Smooth muscle cell of bladder (primary cell): ENCODE measurements at places on chromosomes 11 and 22. TPM values are rescaled to one million over a fixed set of nuclear protein-coding genes. Genes with fewer than 3 reads are reported as not detected.

The MMP26 gene
- not detected in 2 replicates for total RNA-seq

The KLHDC7B gene
- 0.28 TPM in 2 replicates for total RNA-seq

The ARHGAP20 gene
- total RNA-seq = 6.7 and 9.1 TPM in 2 replicates

The LSP1 gene
- total RNA-seq = 0.43 and 2.6 TPM in 2 replicates

The OR52N1 gene
- total RNA-seq = not detected in 2 replicates

The MN1 gene
- 0.85 and 2.4 TPM in 2 replicates for total RNA-seq

The GRM5 gene
- total RNA-seq = under 0.01 TPM in 1 of 2 replicates, not detected in the other

The OR51B2 gene
- 0.18 TPM in 1 of 2 replicates, not detected in the other for total RNA-seq

The SMC1B gene
- not detected in 2 replicates for total RNA-seq

The LRRC55 gene
- total RNA-seq = not detected in 2 replicates

The PRRG4 gene
- under 0.01 and 0.09 TPM in 2 replicates for total RNA-seq

The MS4A7 gene
- not detected in 2 replicates for total RNA-seq

The PRR5 gene
- total RNA-seq = 12.2 and 13.6 TPM in 2 replicates

The CCDC15 gene
- total RNA-seq = 0.65 and 0.71 TPM in 2 replicates

The MCHR1 gene
- total RNA-seq = 1.00 and 2.4 TPM in 2 replicates

The SLC6A5 gene
- under 0.01 TPM in 1 of 2 replicates, not detected in the other for total RNA-seq

The CEP126 gene
- total RNA-seq = 1.1 and 1.3 TPM in 2 replicates

The UBQLNL gene
- 0.14 and 0.18 TPM in 2 replicates for total RNA-seq

The CHST1 gene
- total RNA-seq = 0.14 and 0.37 TPM in 2 replicates

The SELENOM gene
- 171 and 196 TPM in 2 replicates for total RNA-seq

The MUC5B gene
- not detected in 2 replicates for total RNA-seq

The PARVG gene
- total RNA-seq = not detected in 2 replicates

The NXPE1 gene
- total RNA-seq = 0.09 TPM in 1 of 2 replicates, not detected in the other
